Activated CD4-positive, alpha-beta memory T cell treated with anti-CD3 and anti-CD28 coated beads for 36 hours (primary cell): ENCODE measurements at places on chromosomes 5 and 9.

DNA sequence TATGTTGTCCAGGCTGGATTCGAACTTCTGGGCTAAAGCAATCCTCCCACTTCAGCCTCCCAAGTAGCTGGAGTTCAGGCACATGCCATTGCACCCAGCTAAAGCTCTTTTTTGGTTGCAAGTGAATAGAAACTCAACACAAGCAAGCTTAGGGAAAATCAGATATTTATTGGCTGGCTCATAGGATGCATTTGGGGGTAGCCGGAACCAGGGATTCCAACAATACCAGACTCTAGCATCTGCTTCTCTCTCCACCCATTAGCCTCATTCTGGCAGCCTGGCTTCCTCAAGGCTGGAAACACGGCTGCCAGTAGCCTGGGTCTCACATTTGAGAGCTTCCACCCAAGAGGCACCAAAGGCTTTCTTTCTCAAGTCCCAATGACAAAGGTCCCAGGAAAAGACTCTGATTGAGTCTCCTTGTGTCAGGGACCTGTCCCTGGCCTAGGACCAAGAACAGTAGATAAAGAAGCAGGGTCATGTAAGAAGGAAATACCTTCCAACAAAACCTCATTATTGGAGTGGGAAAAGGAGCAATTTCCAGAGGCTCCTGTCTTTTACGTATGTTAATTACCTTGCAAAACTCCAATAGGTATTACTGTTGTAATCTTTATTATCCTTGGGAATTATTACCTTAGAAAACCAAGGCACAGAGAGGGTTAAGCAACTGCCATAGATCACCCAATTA lies 23.0 kb upstream of the B4GALT1 start:
- no peak for DNase-seq

DNA sequence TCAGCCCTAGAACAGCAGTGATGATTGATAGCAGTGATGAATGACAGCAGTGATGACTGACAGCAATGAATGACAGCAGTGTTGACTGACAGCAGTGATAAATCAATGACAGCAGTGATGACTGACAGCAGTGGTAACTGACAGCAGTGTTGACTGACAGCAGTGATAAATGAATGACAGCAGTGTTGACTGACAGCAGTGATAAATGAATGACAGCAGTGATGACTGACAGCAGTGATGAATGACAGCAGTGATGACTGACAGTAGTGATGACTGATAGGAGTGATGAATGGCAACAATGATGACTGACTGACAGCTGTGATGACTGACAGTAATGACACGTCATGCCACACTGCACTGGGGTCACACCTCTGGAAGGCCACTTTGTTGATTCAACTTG lies 106.8 kb downstream of the ENTREP1 start:
- no peak for DNase-seq

DNA sequence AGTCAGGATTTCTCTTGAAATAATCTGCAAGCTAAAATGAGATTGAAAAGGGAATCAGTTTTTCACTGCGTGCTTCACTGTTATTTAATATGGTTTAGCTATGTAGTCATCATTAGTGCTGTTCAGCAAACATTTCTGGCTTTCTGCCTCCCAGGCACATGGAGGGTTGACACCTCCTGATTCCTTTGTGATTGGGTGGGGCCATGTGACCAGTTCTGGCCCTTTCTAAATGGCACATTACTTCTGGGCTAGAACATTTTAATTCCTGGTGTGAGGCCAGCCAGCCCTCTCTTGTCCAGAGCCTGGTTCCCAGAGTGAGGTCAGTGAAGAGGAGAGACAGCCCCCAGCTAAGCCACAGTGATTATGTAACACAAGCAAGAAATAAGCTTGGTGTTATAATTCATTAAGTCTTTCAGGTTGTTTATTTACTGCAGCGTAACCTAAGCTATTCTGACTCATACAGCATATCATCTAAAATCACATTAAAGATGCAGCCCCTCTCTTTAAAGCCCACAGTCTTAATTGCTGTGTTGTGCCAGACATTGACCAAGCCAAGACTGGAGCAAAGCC lies 17.4 kb upstream of the ARSI start:
- no peak for DNase-seq

GRCh38 chr9:85431339-85432102 lies 310.2 kb downstream of the AGTPBP1 start:
- no peak for DNase-seq

GRCh38 chr9:3863111-3863528 lies 337.3 kb upstream of the RFX3 start:
- no peak for DNase-seq

DNA sequence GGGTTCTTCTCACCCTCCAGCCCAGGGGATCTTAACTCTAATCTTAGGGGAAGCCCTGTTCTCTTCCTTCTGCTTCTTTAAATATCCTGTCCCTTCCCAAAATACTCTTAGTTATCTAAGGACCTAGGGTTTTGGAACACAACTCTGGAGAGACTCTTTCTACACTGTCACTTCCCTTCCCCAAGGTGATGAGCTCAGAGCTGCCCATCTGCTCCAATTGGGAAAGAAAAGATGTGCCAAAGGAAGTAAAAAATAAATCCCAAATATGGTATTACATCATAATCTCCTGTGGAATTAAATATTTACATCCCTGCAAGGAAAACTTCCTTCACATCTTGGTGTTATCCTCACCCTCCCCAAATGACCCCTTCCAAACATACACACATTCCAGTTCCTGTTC lies 291.2 kb downstream of the EPB41L4A start:
- DNase-seq = no peak

DNA sequence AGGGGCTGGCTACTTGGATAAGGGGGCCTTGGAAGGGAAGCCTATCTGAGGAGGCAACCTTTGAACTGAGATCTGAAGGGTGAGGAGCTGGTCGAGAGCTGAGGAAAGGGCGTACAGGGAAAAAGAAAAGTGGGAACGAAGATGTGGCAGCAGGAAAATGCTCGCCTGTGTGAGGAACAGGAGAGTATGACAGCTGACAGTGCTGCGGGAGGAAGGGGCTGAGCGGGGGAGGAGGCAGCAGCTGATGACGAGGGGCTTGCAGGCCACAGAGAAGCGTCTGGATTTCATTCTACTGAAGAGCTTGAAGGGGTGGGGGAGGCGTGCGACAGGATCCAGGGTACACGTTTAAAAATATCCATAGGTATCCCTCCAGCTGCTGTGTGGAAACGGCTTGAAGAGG lies 28.9 kb downstream of the SH3PXD2B start:
- no peak for DNase-seq

DNA sequence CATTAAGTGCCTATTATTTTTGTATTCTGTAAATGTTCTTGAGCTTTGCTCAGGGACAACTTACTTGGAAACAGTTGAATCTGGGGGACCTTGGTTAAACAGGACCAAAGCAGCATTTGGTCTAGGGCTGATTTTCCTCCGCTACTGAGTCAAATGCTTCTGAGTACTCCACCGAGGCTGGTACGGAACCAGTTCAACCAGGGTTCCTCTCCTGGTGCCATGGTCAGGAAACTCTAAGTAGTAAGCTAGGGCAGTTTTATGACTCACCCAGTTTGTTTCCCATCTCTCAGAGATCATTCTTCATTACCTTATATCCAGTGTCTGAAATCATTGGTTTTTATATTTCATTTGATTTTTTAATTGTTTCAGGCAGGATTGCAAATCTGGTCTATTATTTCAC lies 111.9 kb upstream of the TNFAIP8 start:
- no peak for DNase-seq

DNA sequence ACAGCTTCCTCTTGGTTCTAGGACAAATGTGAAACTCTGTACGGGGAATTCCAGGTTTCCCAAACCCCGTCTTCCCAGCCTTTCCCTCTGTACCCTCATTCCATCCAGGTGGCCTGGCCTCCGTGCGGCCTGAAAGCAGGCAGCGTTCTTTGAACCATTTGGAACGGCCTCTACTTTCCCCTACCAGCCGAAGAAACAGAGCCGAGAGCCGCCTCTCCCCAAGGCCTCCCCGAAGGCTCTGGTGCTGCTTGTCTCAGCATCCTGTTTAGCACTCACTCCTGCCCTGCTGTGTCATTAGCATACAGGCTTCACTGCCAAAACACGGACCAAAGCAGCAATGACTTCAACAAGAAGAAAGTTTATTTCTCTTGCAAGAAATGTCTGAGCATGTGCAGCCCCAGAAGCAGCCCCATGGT lies 137.7 kb downstream of the HSD17B3 start:
- no peak for DNase-seq

DNA sequence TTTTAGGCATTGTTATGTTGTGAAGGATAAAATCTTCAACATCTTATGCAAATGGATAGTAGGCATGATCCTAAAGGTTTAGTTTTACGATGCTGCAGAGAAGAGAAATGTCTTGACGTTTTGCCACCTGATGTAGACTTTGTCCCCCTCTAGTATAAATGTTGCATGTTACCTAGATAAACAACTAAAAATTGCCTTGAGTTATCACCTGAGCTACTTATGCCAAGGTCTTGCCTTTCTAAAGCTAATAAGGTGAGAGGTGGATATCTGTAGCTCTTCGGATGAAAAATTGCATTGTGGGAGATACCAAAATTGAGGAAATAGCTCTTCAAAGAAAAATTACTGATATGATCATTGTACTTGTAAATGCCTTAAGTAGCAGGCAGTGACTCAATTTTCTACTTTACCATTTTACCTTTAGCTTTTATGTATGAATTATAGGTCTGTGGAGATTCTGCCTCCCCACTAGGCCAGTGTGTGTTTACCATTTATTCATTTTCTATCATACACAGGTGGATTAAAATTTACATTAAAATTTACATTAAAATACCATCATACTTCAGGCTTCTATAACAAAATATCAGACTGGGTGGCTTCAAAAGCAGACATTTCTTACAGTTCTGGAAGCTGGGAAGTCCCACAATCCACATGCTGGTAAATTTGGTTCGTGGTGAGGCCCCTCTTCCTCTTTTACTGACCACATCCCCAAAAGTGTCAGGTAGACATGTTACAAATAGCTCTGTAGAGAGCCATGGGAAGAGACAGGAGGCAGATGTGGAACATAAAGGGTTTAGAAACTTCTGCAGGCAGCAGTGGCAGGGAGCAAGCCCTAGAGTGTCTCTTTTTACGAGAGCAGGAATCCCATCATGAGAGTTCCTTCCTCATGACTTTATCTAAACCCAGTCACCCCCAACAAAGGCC lies 100.7 kb upstream of the ERBIN start:
- no peak for DNase-seq

DNA sequence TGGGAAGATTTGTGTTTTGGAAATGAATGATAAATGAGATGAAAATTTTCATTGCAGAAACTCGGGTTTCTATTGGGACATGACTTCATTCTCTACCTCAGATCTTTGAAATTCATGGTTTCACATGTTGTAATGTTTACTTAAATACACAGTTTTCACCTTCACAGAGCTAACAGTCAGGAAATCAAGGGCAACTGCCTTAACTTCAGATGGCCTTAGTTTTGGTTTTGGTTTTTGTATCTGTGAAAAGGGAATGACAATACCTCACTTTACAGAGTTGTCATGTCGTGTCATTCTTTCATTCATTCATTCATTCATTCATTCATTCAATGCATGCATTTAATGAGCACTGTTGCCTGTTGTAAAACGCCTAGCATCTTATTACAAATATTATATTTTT lies 41.9 kb downstream of the NIM1K start:
- no peak for DNase-seq

DNA sequence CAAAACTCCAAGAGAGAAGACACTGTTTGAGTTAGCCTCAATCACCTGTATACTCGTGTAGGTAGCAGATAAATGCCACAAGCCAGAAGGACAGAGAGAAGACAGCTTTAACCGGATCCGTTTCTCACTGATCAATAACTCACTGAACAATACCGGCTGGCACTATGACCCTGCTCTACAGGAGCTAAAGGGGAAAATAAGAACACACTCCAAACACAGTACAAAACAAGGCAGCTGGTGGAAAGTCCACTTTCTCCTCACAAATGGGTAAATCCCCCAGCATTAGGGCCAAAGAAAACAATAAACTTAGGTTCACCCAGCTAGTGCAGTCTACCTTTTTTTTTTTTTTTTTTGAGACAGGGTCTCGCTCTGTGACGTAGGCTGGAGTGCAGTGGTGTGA lies 169.4 kb downstream of the CRB2 start:
- no peak for DNase-seq

GRCh38 chr9:120358877-120359276 lies 221.1 kb downstream of the CDK5RAP2 start:
- DNase-seq = no peak

DNA sequence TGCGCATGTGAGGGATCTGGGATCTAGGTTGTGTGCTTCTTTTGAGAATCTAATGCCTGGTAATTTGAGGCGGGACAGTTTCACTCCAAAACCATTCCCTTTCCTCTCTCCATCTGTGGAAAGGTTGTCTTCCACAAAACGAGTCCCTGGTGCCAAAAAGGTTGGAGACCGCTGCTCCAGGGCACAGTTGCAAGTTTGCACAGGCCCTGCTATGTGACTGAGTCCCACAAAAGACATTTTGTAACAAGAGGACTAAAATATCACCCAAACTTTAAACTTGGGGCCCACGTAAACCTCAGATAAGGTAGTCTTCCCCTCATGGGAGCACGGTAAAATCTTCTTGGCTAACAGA lies 5.8 kb upstream of the ZNF367 start:
- DNase-seq = no peak

DNA sequence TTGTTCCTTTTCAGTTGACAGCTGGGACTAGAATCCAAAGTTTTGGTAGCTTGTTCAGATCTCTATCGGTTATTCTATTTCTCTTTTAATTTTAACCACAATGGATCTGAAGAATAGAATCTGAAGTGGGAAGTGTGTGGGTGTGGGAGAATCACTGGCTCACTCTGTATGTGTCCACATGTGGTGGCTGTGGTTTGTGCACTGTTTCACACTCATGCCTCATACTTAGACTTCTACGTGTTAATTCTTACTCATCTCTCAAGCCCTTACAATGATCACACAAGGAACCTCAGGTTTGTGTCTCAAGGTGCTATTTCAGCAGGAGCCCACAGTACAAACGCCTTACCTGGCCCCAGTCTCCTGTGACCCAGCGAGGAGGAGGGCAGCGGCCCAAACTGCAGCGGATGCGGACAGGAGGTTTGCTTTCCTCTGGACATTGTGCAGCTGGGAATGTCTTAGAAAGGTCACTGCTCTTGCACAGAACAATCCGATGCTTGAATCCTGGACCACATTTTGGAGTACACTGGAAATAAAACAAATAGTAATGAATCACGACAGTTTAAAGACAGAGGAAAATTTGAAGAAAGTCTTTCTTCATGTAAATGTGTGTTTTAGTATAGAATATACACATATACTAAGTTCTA lies 309.1 kb downstream of the ADAMTS6 start:
- peak; percentile 80 for DNase-seq

DNA sequence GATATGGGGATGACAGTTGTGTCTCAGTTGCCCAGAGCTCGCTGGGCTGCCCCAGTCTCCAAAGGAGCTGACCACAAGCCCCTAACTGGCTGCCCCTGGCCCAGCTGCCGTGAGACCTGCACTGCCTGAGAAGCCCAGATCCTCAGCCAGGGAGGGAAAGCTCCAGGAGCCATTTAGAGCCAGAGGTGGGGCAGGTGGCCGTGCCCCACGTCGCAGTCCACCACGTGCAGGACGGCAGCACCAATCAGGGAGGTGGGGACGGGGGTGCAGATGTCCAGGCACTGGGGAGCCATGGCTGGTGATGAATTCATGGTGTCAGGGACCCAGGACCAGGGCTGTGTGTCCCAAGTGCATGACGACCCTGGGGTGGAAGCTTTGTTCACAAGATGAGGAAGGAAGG lies 13.4 kb downstream of the PRRX2 start:
- no peak for DNase-seq
